ENCODE measurements at places on chromosomes 6 and 20.

DNA sequence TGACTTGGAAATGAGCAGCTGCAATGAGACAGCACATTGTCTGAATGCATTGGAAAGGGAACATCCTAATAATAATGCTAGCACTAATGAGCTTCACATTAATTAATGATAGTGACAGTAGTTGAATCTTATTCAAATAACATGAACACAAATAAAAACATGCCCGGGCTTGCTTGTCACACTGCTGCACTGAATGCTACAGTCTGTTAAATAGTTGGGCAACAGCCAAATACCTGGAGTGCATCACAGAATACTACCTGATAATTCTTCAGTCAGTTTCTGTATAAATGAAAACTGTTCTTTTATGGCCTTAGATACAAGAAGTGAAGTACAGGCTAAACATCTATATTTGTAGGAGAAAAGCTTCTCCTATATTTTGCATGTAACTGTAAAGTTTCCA is 458.7 kb downstream of the RNF144B start:
- no peak for DNase-seq

DNA sequence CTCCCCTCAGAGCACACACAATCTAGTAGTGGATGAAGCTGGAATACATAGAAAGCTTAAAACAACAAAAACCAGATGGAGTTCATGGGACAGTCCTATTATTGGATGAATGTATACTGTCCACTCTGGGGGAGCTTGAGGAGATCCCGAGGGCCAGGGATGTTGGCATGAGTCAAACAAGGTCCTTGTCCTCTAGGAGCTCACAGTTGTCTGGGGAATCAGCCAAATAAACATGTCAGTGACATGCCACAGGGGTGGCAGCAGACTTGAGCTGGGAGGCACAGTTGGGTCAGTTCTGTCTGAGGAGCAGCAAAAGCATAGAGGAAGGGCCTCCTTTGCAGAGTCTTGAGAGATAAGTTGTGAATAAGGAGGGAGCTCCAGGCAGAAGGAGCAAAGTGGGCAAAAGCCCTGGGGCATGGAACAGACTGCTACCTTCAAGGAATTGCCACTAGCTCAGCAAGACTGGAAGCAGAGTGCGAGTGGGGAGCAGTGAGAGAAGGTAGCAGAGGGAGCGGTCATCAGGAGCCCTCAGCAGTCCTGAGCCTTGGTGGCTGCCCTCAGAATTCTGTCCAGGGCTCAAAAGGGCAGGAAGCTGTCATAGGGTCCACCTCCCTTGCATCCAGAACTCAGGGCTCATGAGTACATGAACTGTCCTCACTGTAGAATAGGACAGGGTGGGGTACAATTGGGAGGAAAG is 22.1 kb downstream of the L3MBTL1 start:
- DNase-seq: no peak

- no peak for DNase-seq
These were observed 21.4 kb upstream of the CITED2 start for GRCh38 chr6:139395891-139396301.

DNA sequence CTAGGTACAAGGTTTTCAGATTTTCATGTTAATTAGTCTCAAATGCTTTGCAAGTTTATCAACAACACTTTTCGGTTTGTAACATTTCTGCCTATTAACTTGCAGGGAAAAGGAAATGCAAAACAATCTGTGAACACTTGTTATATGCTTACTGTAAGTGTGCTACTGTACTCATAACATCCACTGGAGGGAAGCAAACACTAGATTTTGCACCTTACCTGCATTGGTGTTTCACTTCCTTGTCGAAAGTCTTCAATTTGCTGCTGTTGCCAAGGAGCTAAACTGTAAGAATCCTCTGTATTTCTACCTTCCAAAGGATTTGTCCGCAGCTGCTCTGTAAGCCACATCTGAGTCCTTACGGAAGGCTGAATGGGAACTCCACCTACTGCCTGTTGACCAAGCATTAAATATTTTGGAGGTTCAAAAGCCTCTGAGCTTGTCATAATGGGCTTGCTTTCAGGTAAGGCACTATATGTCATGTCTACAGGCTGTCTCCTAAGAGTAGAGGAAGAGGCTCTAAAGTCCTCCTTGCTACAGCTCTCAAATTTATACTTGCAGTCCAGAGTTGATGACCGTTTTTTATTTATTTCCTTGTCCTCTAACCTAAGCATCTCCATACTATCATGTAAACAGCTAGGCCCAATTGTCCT is 17.3 kb downstream of the PLN start:
- DNase-seq: no peak

GRCh38 chr6:439641-440167 is 48.2 kb downstream of the IRF4 start:
- no peak for DNase-seq

DNA sequence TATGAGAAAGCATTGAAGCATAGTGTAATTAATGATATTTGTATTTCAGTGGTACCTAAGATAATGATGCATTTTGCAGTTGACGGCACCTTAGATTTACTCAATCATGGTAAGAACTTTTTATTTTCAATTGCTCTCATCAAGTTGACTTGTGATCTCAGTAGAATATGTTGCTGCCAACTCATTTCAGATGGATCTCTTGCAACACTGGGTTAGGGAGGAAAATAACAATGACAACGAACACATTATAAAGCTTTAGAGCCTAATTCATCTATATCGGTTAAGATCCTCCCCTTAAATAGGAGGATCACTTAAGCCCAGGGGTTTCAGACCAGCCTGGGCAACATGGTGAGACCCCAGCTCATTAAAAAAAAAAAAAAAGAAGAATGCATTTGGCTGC is 18.0 kb upstream of the TBC1D22B start:
- DNase-seq: no peak

- DNase-seq: no peak
These were observed 8.5 kb downstream of the RBM38 start for GRCh38 chr20:57399587-57400155.

DNA sequence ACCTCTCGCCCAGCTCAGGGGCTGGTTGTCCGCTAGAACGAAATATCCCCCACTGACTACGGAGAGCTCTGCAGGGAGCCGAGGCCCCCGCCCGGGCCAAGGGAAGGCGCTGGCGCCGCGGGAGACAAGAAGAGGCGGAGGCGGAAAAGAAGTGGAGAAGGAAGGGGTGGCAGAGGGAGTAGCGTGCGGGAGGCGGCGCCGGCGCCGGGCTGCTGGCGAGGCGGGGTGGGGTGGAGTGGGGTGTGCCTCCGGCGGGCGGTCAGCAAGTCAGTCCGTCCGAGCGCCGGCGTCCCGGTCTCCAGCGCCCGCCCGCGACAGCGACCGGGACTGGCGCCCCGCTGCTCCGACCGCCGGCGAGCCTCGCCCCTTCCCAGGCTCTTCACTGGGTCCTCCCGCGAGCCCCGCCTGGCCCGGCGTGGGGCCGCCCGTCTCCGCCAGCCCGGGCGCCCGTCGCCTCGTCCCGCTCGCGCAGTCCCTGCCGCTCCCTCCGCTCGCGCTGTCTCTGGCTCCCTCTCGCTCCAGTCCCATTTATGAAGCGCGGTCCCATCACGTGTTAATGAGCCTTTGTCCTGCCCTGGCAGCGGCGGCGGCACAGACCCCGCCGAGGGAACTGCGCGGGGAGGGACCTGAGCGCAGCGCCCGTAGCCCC is at the start of gene CNR1:
TSS of gene CNR1 (minus strand) at position 504 of the 649 bp plus-strand sequence. CDS start 21,073 bp downstream, outside the sequence.
- DNase-seq: no peak

DNA sequence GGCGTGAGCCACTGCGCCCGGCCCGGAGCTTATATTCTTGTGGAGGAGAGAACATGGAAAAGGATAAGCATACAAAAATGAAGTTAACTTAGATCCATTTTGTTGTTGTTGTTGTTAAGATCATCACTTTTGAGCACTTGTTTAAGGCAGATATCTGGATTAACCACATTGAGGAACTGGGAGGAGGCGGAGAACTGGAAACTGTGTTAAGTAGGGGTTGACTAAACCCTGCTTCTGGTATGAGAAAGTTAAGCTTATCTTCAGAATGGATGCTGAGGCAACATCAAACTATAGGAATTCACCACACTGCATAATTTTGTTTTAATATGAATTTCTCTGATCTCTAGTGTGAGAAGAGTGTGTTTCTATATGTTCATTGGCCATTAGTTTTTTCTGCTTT is 57.6 kb downstream of the GCNT2 start:
- no peak for DNase-seq

DNA sequence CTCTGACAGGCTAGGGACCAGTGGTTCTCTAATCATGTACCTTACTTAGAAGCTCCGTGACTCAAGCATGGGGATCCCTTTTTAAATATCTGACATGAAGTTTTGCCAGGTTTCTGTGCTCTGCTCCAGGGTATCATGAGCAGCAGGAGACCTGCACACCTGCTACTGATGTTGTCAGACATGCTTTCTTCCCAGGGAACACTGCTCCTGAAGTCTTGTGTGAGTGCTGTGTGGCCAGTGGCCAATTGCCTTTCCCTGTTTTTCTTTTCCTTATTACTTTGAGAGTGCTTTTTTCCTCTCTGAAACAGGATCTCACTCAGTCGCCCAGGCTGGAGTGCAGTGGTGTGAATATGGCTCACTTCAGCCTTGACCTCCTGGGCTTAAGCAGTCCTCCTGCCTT is 26.4 kb downstream of the SLX4IP start:
- no peak for DNase-seq

DNA sequence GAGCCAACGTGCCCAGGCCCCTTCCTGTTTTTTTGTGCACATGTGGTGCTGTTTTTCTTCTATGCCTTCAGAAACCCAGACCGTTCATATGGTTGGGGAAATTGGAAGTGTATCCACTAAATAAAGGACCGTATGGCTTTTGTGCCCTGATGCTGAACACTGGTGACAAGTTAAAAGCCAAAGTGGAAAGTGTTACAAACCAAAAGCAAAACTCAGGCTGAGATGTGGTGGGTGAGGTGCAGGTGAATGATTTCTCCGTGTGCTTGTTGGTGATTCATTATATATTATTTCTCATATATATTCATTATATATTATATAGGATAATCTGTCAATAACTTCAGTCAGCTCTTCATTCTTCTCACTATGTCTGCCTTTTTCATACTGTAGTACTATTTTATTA is 148.6 kb downstream of the SOBP start:
- no peak for DNase-seq

DNA sequence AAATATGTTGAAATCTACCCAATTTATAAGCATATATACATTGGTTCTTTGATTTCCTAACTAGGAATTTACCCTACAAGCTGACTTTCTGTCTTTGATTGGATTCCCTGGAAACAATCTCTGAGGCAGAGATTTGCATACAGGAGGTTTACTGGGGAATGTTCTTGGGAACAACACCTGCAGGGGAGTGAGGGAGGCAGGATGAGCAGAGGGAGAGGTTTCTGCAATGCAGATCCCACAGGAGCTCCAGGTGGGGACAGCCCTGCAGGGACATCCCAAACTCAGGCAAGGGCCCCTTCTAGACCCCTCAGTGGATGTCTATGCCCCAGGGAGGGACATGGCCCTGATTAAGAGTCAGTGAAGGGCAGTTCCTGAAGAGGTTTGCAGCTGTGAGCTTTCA is 95.2 kb upstream of the CCDC167 start:
- DNase-seq: no peak

GRCh38 chr20:46671866-46672542 is 17.2 kb downstream of the TP53RK start:
- DNase-seq: no peak

GRCh38 chr6:170388113-170388512 is 81.6 kb downstream of the FAM120B start:
- DNase-seq: no peak

- DNase-seq: no peak
These were observed 115.7 kb downstream of the B3GAT2 start for GRCh38 chr6:70841112-70841511.

GRCh38 chr20:58570204-58570859 is 55.1 kb upstream of the APCDD1L start:
- DNase-seq: no peak

DNA sequence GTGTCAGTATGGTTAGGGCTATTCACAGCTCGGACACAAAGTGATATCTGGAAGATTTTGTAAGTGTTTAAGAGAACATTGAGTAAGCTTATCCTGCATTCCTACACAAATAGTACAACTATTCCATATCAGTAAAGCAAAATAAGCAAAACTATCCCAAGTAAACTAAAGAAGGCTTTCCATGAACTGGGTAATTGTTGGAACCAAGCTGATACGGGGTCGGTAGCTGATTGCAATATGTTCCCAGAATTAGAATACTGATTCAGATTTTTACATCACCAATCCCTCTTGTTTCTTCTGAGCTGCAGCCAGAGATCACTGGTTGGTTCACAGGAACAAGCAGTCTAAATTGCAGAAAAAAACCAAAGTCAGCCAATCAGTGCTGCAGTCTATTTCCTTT is 54.1 kb downstream of the CDS2 start:
- DNase-seq: no peak

DNA sequence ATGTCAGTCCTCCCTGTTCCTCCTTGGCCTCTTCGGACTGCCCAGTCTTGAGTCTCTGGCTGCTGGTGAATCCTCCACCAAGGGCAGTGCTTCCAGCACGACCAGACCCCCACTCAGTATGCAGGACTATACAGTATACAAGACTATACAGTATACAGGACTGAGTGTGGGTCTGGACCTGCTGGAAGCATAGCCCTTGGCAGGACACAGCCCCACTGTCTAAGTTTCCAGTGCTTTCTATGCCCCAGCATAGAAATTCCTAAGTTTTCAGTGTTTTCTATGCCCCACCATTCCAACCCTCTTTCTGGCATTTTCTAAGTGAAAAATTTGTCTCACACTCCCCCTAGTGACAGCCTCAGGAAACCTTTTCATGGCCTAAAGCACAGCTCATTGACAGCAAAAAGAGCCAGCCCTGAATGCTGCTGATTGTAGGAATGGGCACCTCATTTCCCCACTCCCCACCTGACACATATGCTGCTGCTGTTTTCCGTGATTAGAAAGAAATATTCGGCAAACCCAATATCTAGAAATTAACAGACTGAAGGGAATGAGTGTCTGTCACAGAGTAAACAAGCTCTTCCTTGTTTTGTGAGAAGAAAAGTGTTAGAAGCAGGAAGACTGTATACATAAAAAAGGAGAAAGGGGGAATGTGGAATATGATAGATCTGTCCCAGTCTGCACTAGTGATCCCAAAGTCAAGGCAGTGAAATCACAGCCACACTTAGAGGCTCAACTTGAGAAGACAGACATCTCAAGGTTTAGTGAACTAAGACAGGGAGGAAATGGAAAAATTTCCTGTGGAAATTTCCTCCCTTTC is 206.9 kb downstream of the IBTK start:
- peak; percentile 6 for DNase-seq

GRCh38 chr6:99550046-99550748 is 18.3 kb downstream of the CCNC start:
- DNase-seq: no peak

- DNase-seq: no peak
These were observed 72.1 kb downstream of the LYRM4 start for GRCh38 chr6:5188646-5189045.

GRCh38 chr6:13923527-13924145 is 1.1 kb upstream of the RNF182 start:
- no peak for DNase-seq
